ENCODE measurements at places on chromosomes 11 and 22.

DNA sequence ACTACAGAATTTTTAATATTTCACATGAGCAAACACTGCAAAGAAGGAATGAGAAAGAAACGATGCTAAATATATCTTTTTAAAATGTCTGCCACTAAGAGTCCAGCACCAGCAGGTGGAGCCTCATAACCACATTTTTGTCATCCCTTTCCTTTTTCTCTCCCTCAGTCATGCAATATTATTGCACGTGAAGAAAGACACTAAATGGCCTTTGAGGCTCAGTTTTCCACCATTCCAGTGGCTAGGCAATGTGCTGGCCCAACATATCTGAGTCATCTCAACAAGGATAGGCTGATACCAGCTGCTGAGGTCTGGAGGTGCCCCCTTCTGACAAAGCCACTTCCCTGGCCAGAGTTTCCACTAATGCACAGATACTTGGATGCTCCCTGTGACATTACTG lies 1.8 kb downstream of the ALKBH8 start:
- peak; percentile 24 for DNase-seq

GRCh38 chr22:46052801-46053562 lies 76.0 kb upstream of the WNT7B start:
- DNase-seq = no peak

- DNase-seq = no peak
Measured at GRCh38 chr11:112307616-112308015, 47.0 kb upstream of the PLET1 start.

- no peak for DNase-seq
Measured at GRCh38 chr11:128741916-128742315, 48.0 kb downstream of the FLI1 start.

Data from stimulated activated CD4-positive, alpha-beta T cell treated with anti-CD3 and anti-CD28 coated beads, Interleukin-2, amount 100 ng/mL, for 4 hours (primary cell).